ENCODE measurements at places on chromosomes 5 and 9.

GRCh38 chr5:177347699-177348098 is 3.8 kb downstream of the LMAN2 start:
- no peak for DNase-seq

DNA sequence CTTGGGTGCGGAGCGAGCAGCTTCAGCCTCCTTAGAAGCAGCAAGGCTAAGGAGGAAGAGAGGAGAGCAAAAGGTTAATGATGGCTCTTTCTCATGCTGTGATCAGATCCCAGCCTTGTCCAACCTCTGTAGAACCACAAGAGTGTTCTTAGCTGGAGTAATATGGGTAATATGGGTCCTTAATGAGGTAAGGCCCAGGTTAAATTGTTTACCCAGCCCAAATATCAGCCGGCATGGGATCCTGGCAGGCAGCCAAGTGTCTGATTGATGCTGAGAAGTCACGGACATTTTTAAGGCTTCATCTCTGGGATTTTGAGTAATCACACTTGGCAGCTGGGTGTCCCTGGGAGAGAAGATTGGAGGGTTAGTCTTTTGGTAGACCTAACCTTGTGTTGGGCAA is 32.3 kb downstream of the GLRA1 start:
- DNase-seq = no peak

DNA sequence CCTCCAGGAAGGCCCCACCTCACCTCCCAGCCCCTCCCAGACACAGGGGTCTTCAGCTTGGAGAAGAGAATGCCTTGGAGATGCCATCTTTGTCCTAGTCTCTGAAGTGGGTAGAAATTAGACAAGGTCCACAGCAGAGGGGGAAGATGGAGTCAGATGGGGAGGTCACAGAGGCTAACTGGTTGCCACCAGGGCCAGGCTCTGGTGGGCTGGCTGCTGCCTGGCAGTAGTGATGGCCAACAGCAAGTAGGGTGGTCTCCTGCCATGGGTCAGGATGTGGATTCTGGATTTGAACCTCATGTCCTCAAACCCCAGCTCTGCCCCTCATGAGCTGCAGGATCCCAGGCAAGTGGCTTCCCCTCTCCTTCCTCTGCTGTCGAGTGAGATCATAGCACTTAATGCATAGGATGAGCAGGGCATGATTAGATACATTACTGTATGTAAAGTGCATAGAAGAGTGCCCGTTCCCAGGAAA is 38.7 kb upstream of the NEK6 start:
- no peak for DNase-seq

- no peak for DNase-seq
Observed at GRCh38 chr9:116468793-116469527, 218.1 kb upstream of the TRIM32 start.

- DNase-seq = no peak
Observed at GRCh38 chr5:128632264-128632663, 94.2 kb upstream of the FBN2 start.

- no peak for DNase-seq
Observed at GRCh38 chr5:33372721-33373472, 67.9 kb upstream of the TARS1 start.

- no peak for DNase-seq
Observed at GRCh38 chr5:36252722-36253365, 11.1 kb upstream of the NADK2 start.

GRCh38 chr9:34443976-34444375 is 14.4 kb downstream of the FAM219A start:
- no peak for DNase-seq

- no peak for DNase-seq
Observed at GRCh38 chr5:145867806-145868205, 5.0 kb downstream of the GRXCR2 start.

DNA sequence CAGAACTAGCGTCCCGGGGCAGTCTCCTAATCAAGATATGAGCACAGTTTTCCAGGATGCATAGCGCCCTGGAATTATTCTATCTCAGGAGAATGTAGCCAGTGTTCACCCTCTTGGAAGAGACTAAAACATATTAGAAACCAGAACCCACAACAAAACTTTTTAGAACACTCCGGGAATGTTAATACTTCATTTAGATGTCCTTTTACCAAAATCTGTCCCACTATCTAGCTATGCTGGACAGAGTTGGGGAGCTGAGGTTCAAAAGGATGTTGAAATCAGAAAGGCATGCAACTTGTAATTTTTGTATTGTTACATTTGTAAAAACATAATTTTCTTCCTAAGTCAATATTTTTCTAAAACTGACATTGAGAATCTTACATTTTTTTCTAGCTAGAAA is 386.5 kb upstream of the RFX3 start:
- DNase-seq = no peak

DNA sequence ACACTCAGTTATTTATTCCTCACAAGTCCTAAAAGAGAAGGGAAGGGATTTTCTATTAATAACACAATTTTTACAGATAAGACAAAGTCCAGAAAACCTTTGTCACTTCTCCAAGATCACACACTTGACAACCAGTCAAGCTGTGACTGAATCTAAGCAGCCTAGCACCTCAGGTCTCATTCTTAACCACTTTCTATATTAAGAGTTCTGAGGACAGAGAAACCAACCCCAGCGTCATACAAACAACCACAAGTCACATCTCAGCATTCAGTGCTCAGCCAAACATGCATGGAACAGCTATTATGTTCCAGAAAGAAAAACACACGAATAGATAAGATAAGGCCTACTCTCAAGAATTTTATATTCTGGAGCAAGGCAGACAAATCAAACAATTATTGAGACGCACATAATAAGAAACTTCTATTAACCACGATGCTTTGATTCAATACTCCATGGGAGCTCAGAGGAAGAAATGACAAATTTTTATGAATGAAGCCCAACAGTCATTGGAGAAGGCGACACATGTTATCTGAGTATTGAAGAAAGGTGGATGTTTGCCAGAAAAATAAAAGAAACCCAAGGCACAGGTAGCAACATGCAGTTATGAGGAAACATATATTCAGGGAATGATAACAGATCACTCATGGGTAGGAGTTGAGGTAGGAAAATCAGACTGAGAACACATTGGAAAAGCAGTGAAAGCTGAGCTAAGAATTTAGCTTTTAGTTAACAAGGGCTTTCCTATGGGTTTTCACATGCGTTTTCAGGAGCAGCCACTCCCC is 113.1 kb downstream of the HTR4 start:
- no peak for DNase-seq

DNA sequence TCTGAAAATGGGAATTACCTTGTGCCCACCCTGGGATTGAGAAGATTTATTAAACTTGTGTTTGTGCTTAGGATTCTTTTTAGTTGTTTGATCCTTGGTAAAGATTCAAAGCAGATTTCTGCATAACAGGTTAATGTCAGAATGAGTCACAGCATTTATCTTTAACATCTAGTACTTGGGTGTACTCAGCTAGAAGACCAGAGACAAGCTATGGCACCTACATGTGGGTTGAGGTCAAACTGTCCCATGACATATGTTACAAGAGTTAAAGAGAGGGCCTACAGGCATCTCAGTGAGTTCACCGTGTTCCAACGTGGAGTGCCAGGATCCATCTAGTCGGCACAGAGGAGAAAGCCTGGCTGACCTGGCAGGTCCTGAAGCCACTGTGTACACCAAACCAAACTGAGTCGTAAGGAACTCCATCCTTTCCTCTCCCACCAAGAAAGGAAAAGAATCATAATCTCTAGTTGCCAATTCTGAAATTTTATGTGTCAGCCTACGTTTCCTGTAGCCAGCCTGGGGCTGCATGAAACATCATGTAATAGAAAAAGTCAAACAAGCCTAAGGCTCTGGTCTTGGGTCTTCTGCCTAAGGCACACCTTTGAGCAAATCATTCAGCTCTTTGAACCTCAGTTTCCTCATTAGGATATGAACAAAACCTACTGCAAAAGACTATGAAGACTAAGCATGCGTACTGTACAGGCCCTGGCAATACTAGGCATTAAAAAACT is 73.7 kb downstream of the RCL1 start:
- no peak for DNase-seq

DNA sequence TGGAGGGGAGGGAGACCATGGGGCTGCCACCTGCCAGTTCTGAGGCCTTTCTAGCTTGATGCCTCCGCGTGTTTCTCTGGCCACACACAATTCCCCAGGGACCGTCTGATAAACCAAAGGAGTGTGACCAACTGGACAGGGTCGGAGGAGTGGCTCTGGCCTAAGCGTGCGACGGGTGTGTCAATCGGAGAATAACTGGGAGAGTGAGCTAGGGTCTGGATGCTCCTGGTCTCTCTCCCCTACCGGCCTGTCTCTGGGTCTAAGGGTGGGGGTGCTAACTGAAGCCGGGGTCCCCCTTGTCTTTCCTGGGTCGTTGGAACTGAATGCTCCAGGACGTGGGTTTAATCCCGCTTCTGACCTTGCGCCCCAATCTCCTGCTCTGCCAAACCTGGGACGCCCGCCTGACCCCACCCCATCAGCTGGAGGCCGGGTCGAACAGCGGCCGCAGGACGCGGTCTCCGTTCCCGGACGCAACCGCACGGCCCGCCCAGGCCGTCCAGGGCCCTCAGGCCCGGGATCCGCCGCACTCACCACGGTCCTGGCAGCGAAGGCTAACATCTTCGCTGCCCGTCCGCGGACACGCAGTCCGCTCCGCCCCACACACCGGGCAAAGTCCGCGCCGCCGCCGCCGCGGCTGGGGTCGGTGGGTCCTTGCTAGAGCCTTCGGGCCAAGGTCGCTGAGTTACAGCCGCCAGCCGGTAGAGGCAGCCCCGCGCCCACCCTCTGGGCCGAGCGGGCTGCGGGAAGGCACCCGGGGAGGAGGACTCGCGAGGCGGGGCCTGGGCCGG is 447 bp downstream of the CRAT start:
- DNase-seq = no peak

- DNase-seq = no peak
Observed at GRCh38 chr9:87479801-87480201, 17.9 kb upstream of the DAPK1 start.

DNA sequence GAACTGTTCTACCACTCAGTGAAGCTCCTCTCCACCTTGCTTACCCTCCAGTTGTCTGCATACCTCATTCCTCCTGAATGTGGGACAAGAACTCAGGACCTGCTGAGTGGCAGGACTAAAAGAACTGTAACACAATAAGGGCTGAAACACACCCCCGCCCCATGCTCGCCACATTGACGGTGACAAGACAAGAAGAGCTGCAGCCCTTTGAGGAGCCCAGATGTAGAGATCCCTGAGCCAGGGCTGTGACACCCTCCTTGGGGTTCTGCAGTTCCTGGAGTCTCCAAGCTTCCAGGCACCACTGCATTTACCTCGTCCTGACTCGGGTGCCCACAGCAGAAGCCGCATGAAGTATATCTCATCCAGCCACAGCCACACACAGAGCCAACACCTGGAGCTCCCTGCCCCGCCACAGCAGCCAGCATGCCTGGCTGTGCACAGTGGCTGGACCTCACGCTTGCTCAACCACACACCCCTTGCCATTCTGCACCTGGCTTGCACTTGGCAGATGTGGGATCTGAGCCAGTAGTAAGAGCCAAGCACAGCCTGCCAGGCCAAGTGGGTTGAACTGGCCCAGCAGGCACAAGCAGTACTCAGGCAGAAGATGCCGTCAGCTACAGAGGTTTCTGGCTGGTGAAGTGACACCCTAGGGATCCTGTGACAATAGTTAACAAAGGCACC is 166.1 kb downstream of the RNF180 start:
- DNase-seq = no peak

GRCh38 chr5:60943624-60944023 is 1.2 kb downstream of the ERCC8 start:
- no peak for DNase-seq

DNA sequence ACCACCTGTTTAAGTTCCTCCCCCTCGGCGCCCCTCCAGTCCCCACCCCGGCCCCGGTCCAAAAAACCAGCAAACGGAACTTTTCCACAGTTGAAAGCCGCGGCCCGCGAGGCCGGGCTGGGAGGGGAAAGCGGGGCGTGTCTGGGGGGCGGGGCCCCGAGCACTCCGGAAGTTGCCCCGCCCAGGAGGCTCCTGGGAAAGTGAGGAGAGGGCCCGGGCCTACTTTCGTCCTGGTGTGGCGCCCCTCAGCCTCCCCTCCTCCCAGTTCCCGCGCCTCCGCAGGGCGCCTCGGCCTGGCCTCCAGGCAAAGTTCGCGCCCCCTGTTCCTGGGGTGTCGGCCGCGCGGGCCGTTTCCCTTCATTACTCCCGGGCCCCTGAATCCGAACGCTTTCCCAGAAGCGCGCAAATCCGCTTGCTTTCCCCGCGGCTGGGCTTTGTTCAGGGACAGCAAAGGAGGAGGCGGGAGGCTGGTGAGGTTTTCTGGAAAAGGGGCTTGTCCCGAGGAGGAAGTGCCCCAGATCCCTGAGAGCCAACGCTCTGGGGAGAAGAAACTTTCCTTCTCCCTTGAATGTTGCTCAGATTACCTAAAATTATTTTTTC is 4.5 kb upstream of the DMRT3 start:
- DNase-seq = no peak

DNA sequence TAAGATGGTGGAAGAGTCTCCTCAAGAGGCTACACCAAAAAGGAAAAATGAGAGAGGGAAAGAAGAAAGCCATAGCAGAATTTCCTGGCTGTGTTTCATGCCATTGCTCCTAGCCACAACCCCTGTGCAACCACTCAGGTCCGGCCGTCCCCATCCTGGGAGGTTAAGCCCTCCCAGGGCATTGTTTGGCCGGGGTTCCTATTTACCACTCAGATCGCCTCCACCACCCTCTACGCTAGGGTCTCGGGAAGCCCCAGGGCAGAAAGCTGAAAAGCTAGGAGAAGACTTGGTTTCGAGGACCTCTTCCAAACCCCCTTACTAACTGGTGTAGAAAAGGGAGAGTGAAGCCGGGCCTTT is 715 bp downstream of the RC3H2 start:
- DNase-seq = no peak

GRCh38 chr5:150507474-150508276 is at the start of gene NDST1:
Gene NDST1 (plus strand): TSS chr5:150508131. CDS start chr5:150521255, 13,124 bp downstream.
- no peak for DNase-seq

DNA sequence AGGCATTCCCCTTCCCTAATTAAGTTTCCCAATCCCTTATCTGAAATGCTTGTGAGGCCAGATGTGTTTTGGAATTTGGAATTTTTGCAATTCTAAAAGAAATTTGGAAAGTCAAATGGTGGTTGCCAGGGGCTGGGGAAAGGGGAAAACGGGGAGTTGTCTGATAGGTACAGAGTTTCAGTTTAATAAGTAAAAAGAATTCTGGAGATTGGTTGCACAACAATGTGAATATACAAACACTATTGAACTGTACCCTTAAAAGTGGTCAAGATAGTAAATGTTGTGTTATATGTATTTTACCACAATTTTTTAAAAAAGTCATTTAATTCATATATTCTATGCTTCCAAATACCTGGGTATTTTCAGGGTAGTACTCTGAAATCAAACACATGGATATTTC is 154.5 kb downstream of the ADAMTS12 start:
- DNase-seq = no peak

- no peak for DNase-seq
Observed at GRCh38 chr5:8081179-8081578, 212.2 kb downstream of the MTRR start.
